ENCODE measurements at places on chromosomes 2 and 18.

GRCh38 chr2:55703350-55703749 lies 9.7 kb upstream of the PNPT1 start:
- DNase-seq, result no peak

DNA sequence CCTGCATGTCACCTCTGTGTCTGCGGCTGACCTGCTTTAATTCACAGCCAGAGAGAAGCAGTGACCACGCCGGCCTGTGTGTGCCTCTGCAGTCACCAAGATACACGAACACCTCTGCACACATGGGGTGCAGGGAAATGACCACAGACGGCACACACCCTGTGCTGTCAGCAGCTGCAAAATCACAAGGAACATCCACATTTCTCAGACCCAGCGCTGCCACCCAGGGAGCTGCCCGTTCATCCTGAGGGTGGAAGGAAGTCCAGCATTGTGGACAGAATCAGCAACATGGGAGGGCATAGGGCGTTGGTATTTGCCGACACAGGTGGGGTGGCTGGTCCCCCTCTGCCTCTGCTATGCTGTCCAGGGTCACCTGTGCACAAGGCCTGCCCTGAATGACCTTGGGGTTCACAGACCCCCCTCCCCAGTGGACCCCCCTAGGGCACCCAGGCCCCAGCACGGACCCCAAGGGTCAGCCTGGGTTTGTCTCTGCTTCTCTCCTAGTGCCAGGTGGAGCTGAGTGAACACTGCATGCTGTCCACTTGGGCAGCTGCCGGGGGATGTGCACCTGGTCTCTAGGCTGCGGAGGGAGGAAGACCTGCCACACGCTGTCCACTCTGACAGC lies 107.4 kb downstream of the PXDN start:
- DNase-seq, result no peak

GRCh38 chr18:76621226-76621625 lies 126.2 kb upstream of the ZNF516 start:
- DNase-seq, result no peak

GRCh38 chr2:119513832-119514231 lies 10.5 kb downstream of the SCTR start:
- DNase-seq, result no peak

- no peak for DNase-seq
Measured at GRCh38 chr2:127673291-127674069, 1.9 kb downstream of the LIMS2 start.

DNA sequence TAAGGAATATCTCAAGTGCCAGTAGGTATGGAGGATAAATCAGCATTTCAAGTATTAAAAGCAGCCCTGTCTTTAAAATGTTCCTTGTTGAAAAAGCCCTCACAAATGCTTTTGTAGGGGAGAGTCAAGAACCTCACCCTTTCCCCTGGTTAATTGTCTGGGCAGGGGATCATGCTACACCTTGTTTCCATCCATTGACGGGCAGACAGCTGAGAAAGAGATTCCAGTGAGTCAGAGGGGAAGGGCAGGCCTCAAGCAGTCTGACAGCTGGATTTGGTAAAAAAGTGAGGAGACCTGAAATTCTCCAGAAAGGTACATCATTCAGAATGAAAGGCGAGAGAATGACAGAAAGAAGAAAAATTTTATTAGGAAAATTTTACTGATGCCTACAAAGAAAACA lies 203.2 kb upstream of the CYP26B1 start:
- DNase-seq, result no peak

DNA sequence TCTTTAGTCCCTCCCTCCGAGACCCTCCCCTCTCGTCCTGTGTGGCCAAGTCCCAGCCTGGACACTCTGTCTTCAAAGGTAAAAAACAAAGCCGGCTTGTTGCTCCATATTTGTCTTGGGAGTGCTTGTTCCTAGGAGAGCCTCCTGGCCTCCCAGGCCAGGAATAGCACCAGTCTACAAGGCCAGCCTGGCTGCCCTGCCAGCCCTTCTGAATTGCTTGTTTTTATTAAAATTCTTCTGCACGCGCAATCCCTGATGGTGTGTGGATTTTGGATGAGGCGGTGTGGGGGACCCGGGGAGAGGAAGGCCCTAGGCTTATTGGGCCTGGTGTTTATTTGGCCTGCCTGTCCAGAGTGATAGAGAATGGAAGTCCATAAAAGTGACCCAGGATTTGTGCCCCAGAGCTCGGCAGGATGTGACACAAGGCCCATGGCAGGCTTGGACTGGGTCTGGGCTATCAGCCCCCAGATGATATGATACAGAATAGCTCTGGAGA lies 297.3 kb downstream of the CYP26B1 start:
- no peak for DNase-seq

DNA sequence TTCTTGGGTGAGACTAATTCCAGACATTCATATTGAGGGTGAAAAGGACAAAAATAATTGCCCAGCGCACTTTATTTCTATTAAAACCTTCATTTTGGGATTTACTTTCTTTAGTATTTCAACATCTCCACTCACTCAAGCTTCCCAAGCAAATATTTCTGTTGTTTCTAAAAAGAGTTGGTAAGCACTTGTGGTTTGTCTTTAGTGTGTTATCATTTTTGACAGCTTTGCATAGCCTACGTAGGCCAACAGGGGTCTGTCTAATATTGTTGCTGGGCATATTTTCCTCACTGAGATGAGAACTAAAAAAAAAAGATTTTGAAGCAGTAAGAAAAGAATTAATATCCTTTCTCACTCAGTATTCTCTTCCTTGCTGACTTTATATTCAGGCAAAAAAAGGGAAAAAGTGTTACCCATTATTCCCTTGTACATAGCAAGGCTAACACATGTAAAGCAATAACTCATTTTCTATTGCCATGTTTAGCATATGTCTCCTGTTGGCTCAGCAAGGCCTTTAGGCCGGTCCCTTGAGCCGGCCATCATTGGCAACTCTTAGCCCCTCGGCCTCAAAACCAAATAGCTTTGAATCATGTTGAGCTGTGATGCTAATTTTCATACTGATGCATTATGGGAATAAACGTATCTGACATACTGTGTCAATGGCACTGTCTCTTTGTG lies 494.2 kb downstream of the ARHGAP15 start:
- no peak for DNase-seq

- peak; percentile 72 for DNase-seq
Measured at GRCh38 chr2:209771474-209772289, at the start of gene UNC80. Gene UNC80 (plus strand): TSS chr2:209771832. CDS start chr2:209772073, 241 bp downstream.

DNA sequence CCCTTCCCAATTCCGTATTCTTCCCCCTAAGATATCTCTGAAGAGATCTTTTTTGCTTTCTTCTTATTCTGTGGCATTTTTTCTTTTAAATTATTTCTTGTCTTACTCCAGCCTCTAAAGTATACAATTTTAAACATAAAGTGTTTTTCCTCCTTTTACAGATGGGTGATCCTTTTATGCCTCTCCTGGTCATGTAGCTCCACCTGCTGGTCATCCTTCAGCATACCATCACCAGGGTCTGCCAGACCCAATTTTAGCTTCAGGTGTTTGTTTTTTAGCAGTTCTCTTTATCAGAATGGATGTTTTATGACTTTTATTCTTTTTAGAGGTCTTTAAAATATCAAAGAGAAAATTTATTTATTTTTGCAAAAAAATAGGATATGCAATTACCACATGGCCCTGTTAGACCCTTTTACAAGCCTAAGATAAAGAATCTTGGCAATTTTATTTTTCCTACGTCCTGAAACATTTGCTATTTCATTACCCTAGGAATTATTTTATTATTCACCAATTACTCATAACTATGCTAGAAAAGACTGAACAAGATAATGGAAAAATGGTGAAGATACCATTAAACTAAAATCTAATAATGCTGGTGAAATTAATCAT lies 55.5 kb downstream of the PIGN start:
- DNase-seq, result peak; percentile 45

DNA sequence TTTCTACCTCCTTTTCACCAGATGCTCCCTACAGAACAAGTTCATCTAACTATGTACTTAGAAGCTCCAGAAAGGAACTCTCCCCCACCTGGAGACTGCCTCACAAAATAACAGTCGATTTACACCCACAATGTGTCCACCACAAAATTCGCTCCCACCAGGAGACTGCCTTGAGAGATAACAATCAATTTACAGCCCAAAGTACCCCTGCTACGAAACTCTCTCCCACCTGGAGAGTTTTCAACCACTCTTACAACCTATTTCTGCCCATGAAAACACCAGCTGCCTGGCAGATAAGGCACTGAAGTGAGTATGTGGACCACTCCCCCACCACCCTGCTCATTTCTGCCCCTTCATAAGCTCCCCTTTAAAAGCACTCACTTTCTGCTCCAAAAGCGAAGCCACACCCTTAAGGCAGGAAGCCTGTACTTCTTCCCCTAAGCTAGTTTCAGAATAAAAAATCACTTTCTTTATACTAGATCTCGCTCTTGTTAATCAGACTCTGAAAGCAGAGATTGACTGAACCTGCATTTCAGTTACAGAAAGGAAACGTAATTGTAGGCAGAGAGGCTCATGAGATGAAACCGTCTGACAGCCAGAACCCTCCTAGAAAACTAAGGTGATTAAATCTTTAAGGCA lies 94.4 kb upstream of the RBBP8 start:
- DNase-seq, result no peak

GRCh38 chr2:72415781-72416475 lies 268.3 kb upstream of the CYP26B1 start:
- DNase-seq, result no peak

DNA sequence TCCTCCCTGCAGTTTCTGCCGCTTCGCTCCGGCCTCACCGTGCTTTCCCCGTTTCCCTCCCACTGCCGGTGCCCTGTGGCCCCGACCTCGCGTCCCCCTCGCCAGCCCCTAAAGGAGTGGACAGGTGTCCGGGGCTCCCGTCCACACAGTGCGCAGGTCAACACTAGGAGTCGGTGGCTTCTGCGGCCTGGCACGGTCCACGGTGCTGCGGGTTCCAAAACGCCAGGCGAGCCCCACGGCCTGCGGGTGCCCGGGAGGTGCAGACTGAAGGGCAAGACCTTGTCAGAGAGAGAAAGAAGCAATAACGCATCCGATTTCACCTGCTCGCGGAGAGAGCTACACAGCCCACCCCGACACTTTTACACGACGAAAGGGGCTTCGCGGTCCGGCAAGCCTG lies 588.7 kb upstream of the SALL3 start:
- no peak for DNase-seq

DNA sequence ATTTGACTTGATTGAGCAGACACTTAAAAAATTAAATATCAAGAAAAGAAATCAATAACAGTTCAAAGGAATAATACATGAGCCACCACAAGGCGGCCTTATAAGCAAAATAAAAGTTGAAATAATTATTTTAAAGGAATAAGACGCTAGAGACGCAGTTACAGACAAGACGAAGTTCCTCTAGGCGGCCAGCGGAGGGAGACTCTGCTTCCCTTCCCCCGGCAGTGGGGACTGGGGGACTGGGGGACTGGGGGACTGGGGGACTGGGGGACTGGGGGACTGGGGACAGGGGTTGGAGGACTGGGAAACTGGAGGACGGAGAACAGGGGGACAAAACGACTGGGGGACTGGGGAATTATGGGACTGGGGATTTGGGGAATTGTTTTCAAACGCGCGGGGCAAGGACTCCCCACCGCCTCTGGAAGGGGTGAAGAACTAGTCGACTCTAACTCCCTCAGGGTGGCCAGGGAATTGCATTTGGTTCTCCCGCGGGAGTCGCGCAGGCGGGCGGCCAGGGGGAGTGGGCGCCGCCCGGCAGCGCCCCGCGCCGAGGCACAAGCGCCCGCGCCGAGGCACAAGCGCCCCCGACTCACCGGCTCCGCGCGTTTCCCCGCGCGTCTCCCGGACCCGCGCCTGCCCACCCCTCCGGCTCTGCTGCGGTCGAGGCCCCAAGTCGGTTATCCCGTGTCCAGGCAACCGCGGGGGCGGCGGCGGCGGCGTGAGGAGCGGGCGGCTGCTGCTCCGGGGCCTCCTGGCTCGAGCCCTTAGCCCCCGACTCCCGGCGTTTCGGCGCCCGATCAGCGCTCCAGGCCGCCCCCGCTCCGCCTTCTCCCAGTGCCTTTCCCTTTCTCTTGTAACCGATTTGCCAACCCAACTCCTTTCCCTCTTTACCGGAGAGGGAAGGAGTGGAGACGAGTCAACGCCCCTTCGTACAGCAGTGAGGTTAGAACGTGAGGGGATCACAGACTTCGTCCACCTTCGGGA lies at the start of gene CCDC178:
TSS of gene CCDC178 (minus strand) at position 662 of the 984 bp plus-strand sequence. CDS start 28,633 bp downstream, outside the sequence.
- peak; percentile 7 for DNase-seq

DNA sequence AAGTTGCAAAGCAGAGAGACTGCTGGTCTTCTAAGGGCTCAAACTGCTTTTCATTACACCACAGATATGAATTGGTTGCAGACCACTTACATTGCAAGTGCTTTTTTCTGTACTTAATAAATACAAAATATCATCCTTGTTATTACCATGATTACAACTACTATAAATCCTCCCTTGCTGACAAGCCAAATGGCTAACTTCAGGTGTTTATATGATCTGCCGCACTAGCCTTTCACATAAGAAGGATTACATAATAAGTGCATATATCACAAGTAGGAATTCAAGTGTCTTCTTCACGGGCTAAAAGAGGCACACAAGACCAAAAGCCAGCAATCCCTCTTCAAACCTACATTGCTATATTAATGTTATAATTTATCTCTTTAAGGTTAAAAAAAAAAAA lies 373.0 kb downstream of the ZEB2 start:
- no peak for DNase-seq

DNA sequence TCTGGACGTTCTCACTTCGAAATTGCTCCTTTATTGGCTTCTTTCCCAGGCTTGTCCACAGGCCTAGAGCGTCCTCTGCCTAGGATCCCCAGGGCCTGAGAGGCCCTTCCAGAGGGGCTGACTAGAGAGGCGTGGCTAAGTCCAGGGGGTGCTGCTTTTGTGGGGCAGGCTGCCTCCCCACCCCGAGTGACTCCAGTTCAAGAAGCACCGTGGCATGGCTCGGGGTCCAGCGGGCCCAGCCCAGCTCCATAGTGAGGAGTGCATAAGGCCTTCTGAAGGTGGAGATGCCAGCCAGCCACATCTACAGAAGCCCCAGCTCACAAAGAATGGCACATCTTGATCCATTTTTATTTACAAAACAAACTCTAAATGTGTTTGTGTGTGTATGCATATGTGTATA lies 44.8 kb upstream of the POMC start:
- no peak for DNase-seq

- peak; percentile 2 for DNase-seq
Measured at GRCh38 chr2:156191527-156191926, 141.0 kb downstream of the NR4A2 start.

DNA sequence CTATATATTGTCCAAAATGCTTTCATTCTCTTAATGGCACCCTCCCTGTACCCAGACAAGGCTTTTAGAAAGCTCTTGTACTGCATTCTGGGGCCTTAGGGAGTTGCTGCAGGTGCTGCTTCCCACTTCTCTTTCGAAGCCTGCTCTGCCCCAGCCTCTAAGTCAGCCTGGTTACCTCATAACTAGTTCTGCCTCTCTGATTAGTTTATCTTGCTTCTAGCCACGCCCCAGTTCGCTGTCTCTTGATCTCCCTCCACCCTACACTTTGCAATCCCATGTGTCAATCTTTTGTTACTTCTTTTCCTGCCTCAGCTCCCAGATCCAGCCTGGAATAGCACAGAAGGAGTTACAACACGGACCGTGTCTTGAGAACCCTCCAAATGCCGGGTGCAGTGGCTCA lies 13.8 kb upstream of the NCOA1 start:
- no peak for DNase-seq

DNA sequence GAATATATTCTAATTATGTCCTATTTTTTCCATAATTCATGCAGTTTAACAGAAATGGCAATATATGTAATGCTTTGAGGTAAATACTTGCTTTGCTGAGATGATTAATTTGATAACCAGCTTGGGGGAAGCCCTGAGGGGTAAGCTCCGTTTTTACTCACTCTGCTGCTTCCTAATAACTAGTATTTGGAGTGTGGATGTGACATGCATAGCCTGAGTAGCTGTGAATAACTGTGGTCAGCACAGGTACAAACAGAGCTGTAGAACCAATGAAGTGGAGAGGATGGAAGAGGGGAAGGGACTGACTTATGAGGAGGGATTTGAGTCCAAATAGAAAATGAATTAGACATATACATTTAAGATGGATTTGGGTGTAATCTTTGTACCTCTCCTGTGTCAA lies 1495.5 kb upstream of the DDX18 start:
- DNase-seq, result no peak

All from BE2C (cell line).